Renal pelvis (tissue), 12 donors: ENCODE measurements at places on chromosomes 3 and 15.

- DNase-seq: no peak
Observed at GRCh38 chr3:102361101-102361500, 73.7 kb upstream of the ZPLD1 start.

DNA sequence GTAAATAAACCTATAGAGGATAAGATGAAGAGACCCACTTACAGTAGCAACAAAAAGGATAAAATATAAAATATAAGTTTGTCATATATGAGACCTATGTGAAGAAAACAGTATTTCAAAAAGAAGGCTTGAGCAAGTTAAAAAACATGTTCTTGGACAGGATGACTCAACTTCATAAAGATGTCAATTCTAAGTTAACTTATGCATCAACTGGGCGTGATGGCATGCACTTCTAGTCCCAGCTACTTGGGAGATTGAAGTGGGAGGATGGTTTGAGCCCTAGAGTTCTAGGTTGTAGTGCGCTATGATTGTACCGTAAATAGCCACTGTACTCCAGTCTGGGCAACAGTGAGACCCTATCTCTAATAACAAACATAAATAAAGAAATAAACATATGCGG, 59.7 kb downstream of the PDCD6IP start:
- DNase-seq: no peak

- DNase-seq: no peak
Observed at GRCh38 chr15:51869060-51869421, 39.6 kb downstream of the TMOD3 start.

DNA sequence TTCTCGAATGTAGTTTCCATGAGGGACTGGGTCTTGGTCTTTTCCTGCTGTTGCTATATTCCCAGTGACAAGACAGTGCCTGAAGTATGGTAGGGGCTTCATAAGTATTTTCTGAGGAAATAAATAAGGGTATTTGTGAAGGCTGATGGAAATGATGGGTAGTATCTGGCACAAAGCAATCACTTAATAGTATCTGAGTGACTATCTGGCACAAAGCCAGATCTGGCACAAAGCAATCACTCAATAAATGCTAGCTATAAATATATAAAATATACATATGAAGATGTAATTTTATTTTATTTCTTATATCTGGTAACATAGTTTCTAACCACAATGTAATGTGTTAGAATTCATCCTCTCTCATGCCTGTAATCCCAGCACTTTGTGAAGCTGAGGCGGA, 20.7 kb upstream of the PROK2 start:
- DNase-seq: no peak

DNA sequence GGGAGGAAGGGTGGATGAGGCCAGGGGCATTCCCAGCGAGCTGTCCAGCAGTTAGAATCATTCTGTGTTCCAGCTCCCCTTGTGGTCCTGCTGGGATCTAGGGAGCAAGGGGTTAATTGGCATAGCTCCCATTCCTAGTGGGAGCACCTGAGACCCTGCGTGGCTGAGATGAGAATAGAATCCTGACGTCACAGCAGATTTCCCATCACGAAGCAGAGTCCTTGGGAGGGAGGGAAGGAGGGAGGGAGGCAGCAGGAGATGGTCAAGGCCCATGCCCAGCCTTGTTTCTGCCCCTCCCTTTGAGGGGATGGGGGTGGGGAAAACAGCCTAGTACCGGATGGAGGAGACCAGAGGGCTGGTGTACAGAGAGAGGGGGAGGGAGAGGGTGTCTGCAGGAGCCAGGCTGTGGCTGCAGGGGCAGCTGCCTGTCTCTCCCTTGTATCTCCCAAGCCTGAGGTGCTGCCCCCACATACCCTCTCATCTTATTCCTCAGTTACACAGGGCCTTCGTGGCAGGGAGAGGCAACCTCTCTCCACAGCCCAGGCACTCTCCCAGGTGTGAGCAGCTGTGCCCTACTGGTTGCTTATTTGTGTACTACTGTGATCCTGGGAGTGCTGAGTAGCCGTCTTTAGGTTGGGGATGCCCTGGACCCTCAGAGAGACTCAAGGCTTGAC, 5.4 kb downstream of the TYRO3 start:
- DNase-seq: peak; percentile 86

- no peak for DNase-seq
Observed at GRCh38 chr3:59142556-59142955, 92.7 kb upstream of the CFAP20DC start.

DNA sequence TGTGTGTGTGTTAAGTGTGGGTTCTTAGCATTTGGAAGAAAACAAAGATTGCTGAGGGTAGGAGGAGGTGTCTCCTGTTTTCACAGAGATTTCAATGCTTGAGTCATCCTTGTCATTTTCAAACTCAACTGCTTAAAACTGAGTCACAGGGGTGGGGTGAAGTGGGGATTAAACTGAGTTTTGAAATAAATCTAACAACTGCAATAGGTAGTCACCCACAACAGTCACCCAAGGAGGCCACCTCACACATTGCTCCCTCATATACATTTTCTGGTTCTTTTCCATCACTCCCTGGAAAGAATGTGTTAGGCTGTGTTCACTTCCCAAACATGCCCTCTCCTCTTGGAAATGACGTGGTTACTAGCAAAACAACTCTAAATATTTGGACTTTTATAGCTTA, 187.7 kb upstream of the CMC1 start:
- no peak for DNase-seq
